ENCODE measurements at places on chromosomes 1 and 21.

- DNase-seq = peak; percentile 30
Measured at GRCh38 chr1:51558375-51558924, 39.4 kb upstream of the EPS15 start.

- DNase-seq = no peak
Measured at GRCh38 chr1:33949570-33949969, 85.7 kb downstream of the HMGB4 start.

- no peak for DNase-seq
Measured at GRCh38 chr21:29696937-29697336, 242.9 kb downstream of the GRIK1 start.

GRCh38 chr1:214076708-214077065, 88.9 kb downstream of the PROX1 start:
- DNase-seq = no peak

- no peak for DNase-seq
Measured at GRCh38 chr1:205803986-205804385, 9.0 kb downstream of the SLC41A1 start.

DNA sequence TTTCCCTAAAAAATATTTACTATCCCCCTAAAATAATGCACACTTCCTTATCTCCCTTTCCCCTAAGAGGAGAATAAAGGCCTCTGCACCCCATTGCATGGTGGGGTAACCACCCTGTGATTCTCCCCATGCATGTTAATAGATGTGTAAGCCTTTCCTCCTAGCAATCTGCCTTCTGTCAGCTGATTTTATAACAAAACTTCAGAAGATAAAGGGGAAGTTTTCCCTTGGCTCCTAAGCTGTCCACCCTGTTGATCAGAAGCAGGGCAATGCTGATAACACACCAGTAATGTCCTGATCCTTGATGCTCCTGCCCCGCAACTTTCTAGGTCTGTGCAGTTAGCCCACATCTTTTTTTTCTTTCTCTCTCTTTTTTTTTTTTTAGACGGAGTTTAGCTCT, 11.4 kb upstream of the RNF187 start:
- no peak for DNase-seq
